ENCODE measurements at places on chromosomes 7 and 10.

- no peak for DNase-seq
Observed at GRCh38 chr7:85469446-85470010, 282.7 kb upstream of the SEMA3D start.

DNA sequence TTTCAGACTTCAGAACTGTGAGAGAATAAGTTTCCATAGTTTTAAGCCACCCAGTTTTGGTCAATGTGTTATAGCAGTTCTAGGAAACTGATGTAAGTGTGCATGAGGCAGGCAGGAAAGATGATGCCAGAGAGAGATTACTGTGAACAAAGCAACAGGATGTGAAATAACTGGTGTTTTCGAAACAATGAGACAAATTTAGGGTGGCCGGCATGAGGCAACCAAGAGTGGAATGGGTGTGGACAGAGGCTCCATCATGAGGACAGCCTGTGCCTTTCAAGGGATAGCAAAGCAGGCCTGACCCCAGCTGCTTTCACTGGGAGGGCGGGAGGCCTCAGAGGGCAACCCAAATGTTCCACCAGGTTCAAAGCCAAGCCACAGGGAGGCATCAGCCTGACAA lies 67.3 kb upstream of the UCN3 start:
- no peak for DNase-seq

- DNase-seq, result peak; percentile 57
Observed at GRCh38 chr7:522071-522950, 2.7 kb upstream of the PDGFA start.

DNA sequence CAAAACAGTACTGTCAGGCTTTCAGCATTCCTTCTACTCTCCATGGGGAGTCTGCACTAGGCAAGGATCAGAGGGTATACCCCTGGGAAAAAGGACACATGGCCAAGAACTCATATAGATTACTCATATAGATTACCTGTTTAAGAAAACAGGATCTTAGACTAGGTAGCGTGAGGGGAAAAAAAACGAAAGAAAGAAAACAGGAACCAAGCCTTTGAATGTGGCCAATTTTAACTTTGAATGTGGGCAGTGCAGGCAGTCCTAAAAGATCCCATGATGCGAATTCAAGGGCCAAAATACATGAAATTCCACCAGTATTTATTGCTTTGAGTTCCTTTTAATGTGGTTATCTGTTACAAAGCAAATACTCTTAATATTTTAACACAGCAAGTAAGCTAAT lies 108.6 kb upstream of the TAC1 start:
- DNase-seq, result no peak

GRCh38 chr7:13907831-13908230 lies 81.6 kb downstream of the ETV1 start:
- no peak for DNase-seq

- no peak for DNase-seq
Observed at GRCh38 chr7:48250441-48250951, 79.2 kb downstream of the ABCA13 start.

- DNase-seq, result no peak
Observed at GRCh38 chr7:7051206-7051877, 131.0 kb upstream of the C1GALT1 start.

- peak; percentile 10 for DNase-seq
Observed at GRCh38 chr7:139619367-139619657, 95.8 kb downstream of the CLEC2L start.

GRCh38 chr10:78194050-78194449 lies 160.4 kb downstream of the RPS24 start:
- DNase-seq, result no peak

GRCh38 chr10:130251766-130252165 lies 115.6 kb downstream of the GLRX3 start:
- no peak for DNase-seq

- DNase-seq, result no peak
Observed at GRCh38 chr7:40015790-40016296, 65.8 kb downstream of the CDK13 start.

GRCh38 chr10:13724484-13724883 lies 137.7 kb downstream of the PRPF18 start:
- DNase-seq, result no peak

- DNase-seq, result no peak
Observed at GRCh38 chr10:95748349-95748748, 7.6 kb upstream of the ENTPD1 start.

- DNase-seq, result no peak
Observed at GRCh38 chr7:18975689-18976280, 141.7 kb downstream of the TWIST1 start.

GRCh38 chr10:63197344-63198092 lies 64.4 kb downstream of the NRBF2 start:
- DNase-seq, result no peak

- DNase-seq, result no peak
Observed at GRCh38 chr10:130066743-130067142, 43.9 kb downstream of the C10orf143 start.

- no peak for DNase-seq
Observed at GRCh38 chr10:58622246-58622645, 109.6 kb downstream of the BICC1 start.

- DNase-seq, result no peak
Observed at GRCh38 chr7:155919391-155920067, 107.3 kb upstream of the SHH start.

GRCh38 chr7:129975309-129975708 lies 22.5 kb upstream of the UBE2H start:
- no peak for DNase-seq

DNA sequence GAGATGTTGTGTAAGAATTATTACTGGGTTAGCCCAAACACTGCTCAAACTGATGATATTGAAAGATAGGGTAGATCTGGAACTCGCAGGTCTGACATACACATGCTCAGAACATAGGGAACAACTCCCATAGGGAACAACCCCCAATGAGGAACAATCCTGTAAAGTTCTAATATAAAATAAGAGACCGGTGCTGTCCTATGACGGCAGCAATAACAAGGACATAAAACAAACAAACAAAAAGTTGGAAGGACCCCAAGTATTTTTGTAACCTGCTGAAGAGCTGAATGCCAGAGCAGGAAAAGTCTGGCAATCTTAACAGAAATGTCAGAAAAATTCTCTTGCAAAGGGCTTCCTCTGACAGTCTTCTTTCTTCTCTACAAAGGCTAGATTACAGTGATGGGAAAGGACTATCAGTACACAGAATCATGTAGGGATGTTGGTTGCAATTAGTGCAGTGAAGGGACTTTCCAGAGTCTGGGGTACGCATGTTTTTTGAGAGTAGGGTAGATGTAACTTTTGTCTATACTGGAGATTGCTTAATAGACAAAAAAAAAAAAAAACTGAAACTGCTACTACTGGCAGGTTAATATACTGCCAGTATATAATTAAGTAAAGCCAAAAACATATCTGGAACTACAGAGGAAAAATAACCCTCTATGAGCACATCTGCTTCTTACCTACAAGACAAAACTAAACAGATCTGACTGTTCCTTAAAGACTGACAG lies 35.5 kb downstream of the IDE start:
- DNase-seq, result no peak

GRCh38 chr10:77196614-77197013 lies 441.0 kb downstream of the KCNMA1 start:
- DNase-seq, result no peak

DNA sequence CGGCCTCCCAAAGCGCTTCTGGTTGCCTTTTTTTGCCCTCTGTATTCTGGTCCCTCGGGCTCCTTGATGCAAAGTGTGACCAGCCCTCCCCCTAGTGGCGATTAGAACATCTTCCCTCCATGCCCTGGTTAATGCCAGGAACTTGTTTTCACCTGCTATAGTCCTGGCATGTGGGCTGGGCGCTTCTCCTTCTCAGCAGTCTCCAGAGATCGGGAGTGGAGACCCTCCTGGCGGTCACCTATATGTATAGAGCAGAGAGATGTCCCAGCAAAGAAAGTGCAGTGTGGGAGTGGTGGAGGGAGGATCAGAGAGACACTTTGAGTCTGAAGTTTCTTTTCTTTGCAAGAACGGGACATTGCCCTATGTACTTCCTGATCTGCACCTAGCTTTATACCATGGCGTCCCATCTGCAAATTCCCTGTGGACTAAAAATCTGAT lies 264.1 kb downstream of the OTUD1 start:
- DNase-seq, result no peak

DNA sequence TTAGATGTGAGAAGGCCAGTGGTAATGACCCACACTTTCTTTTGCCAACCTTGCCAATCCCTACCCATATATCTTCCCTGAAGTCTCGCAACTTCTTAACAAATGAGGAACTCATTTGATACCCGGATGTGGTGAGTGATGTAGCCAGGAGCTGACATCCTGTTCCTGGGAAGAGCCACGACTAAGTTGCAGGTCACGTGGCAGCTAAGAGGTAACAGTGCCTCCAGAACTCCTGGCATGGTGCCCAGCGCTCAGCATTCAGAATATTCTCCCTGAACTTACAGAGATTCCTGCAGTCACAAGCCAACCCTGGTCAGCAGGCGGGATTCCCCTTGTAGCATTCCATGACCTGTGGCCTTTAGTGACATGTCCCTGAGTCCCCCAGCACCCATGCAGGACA lies 282.5 kb downstream of the GALNT17 start:
- DNase-seq, result no peak

DNA sequence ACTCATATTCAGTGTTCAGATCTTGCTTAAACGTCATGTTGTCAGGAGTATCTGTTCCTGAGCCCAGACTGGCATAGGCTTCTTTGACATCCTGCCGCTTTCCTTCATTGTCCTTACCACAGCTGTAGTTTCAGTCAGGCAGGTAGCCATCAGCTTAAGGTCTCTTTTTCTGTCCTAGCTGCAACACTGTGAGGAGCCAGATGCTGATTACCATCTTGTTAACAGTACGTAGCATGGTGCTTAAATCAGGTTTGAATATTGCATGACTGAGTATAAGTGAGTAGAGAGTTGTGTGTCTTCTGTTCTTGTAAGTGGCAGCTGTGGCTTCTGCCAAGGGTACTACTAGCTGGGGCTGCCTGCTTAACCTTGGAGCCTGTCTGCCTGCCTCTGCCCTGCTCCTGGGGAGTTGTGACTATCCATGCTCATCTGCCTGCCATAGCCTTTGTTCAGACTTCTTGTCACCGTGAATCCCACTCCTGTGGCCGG lies 92.6 kb downstream of the MAPK8 start:
- DNase-seq, result no peak

GRCh38 chr7:113824117-113824823 lies 94.5 kb downstream of the PPP1R3A start:
- DNase-seq, result no peak

- no peak for DNase-seq
Observed at GRCh38 chr7:116177009-116177408, 33.3 kb upstream of the TES start.

GRCh38 chr7:129728875-129729467 lies 117.5 kb downstream of the NRF1 start:
- DNase-seq, result no peak

DNA sequence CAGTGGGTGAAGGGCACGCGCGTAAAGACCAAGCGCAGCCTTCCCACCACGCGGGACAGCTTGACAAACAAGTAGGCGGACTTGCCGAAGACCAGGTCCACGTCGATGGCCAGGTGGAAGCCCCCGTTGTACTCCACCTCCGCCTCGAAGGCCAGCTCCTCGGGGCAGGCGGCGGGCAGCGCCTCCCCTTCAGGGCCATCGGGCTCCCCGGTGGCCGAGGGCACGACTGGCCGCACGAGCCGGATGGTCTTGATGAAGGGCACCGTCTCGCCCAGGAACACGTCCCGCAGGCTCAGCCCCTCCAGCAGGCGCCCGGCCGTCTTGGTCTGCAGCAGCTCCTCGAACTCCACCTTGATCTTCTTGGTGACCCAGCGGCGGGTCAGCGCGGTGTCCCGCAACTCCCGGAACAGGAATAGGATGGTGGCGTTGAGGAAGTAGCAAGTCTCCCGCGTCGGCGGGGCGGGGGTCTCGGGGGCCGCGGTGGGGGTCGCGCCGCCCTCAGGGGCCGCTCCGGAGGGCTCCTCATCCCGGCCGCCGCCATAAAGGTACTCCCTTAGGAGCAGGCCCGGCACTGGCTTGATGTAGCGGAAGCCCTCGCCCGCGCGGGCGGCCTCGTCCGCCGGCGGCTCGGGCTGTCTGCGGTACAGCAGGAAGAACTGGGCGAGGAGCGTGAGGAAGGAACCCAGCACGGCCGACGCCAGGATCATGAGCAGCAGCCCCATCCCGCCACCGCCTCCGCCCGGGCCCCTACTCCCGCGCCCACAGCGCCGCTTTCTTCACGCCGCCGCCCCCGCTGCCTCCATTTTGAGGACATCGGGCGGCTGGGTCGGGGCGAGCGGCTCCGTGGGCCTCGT lies 507 bp downstream of the PDZD8 start:
- peak; percentile 12 for DNase-seq

GRCh38 chr10:47152861-47153349 lies 147.1 kb upstream of the GDF10 start:
- DNase-seq, result no peak

- DNase-seq, result no peak
Observed at GRCh38 chr10:119413093-119413453, 129.4 kb downstream of the RGS10 start.

DNA sequence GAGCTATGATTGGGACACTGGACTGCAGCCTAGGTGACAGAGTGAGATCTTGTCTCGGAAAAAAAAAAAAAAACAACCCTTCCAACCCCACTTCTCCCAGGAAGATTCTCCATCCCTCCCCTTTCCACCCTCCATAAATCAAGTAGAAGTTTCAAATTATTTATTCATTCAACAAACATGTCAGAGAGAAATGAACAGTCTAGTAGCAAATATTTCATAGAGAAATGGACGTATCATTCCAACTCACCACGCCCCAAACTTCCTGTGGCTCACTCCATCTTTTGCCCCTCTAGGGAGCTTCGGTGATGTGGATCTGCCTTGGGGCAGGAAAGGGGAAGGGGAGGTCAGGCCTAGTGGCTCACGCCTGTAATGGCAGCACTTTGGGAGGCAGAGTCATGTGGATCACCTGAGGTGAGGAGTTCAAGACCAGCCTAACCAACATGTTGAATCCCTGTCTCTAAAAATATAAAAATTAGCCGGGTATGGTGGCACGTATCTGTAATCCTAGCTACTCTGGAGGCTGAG lies 638 bp upstream of the TRAPPC14 start:
- no peak for DNase-seq

DNA sequence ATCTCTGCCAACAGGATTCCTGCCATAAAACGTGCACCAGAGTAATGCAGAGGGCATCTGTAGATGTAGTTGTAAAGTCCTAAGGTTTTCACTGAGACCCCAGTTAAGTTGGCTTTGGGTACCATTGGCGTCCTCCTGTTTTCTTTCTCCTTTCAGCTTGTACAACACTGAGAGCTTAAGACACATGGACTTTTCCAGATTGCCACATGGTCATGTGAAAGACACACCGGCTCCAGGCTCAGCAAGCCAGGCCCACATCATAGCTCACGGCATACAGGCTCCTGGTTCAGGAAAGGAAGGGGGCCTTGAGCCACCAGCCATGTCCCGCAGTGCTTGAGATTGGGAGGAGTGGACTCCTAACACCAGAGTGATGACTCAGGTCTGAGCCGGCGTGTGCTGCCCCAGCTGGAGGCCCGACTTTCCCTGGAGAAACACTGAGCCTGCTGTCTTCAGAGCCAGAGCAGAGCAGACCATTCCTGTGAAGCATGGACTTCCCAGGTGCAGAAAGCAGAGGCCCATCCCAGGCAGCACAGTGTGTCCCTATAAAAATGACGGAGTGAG lies 252.7 kb downstream of the PRPF18 start:
- DNase-seq, result peak; percentile 40

GRCh38 chr7:2354939-2355704 lies 495 bp downstream of the EIF3B start:
- peak; percentile 11 for DNase-seq

All from SW 1271 (cell line).